ENCODE measurements at places on chromosomes 2 and 18.

- no peak for DNase-seq
These were observed 71.9 kb upstream of the SLC16A14 start for GRCh38 chr2:230140667-230141066.

DNA sequence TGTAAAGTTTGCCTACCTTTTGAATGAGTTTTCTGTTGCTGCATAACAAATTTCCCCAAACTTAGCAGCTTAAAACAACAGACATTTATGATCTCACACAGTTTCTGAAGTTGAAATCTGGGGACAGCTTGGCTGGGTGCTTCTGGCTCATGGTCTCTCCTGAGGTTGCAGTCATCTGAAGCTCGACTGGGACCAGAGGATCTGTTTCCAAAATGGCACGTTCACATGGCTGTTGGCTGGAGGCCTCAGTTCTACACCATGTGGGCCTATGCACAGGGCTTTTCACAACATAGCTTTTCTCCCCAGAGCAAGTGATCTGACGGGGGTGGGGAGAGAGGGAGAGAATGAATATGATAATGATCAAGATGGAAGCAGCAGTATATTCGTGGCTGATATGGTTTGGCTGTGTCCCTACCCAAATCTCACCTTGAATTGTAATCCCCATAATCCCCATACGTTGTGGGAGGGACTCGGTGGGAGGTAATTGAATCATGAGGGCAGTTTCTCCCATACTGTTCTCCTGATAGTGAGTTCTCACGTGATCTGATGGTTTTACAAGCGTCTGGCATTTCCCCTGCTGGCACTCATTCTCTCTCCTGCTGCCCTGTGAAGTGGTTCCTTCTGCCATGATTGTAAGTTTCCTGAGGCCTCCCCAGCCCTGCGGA is 3.5 kb downstream of the RALB start:
- DNase-seq, result no peak

GRCh38 chr2:238259061-238260020 is 19.5 kb upstream of the HES6 start:
- DNase-seq, result no peak

GRCh38 chr18:48455555-48456478 is 46.6 kb upstream of the ZBTB7C start:
- DNase-seq, result peak; percentile 7

- no peak for DNase-seq
These were observed 80.3 kb downstream of the RTP5 start for GRCh38 chr2:241949736-241950412.

DNA sequence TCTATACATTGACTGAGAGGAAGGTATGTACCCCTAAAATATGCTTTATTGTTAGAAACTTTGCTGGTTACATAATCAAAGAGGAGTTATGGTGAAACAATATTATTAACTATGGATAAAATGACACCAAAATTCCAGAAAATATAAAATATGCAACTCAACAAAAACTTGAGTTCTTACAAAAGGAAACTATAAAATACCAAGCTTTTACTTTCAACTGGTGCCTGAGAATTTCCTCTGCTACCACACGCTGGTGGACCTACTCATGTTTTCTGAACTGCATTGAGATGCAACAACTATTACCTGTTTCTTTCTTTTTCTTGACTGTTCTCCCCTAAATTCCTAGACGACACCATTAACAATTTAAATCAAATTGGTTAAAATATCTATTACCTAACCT is 8.2 kb upstream of the NFE2L2 start:
- no peak for DNase-seq

GRCh38 chr2:240597419-240598181 is 11.1 kb downstream of the CAPN10 start:
- DNase-seq, result no peak

GRCh38 chr2:240139666-240140393 is 628 bp downstream of the OTOS start:
- no peak for DNase-seq

DNA sequence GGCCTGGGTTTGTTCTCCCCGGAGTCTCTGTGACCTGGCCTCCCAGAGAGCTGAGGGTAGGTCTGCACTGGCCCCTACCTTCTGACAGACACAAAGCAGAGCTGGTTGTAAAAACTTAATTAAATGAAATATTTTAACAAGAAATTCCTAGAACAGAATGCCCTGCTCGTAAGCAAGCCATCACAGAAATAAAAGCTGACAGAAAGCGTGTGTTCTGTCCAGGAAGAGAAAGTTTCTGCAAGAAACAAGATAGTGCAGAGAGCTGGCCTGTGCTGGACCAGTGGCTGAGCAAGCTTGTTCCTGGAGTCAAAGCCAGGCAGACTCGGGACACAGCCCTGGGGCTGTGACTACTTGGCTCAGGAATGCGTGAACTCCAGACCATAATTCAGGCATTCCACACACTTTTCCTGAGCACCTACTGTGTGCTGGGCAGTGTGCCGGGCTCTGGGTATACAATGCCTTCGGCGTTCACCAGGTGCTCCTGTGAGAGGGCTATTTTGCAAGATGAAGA is 51.6 kb downstream of the APOB start:
- DNase-seq, result no peak

DNA sequence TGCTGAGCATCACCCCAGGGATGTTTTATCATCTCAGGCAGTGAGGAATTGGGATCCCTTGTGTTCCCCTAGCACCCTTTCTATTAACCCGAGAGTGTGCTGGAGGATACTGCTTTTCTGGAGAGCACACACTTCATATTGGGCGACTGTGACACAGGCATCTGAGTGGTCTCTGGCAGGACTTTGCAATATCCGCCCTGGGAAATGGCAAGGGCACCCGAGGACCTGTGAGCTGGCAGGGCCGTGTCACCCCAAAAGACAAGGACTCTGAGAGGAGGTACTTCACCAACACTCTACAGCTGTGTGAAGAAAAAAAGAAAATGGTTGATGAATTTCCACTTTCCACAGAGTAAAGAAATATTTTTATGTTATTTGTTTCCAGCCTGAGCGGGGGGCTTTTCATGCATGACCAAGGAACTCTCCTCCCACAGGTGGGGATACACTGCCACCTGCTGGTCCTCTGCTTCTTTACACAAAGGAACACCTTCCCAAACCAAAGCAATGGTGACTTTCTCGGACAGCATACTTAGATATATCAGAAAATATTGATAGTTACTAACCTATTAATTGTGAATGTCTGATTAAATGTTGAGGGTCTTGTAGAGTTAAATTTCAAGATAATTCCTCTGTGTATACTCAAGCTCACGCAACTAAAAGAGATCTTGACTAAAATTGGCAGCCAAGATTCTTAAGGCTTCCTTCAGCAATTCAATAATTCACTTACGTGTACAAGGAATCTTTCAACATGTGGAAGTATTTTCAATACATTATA is 45.9 kb upstream of the REG3G start:
- no peak for DNase-seq

- DNase-seq, result no peak
These were observed 27.4 kb upstream of the CCNYL1 start for GRCh38 chr2:207683879-207684627.
